ENCODE measurements at places on chromosomes 13 and 19.

GRCh38 chr13:99028890-99029289 is 51.0 kb upstream of the DOCK9 start:
- no peak for DNase-seq

GRCh38 chr13:27622102-27622820 is 569 bp downstream of the POLR1D start:
- DNase-seq = no peak

DNA sequence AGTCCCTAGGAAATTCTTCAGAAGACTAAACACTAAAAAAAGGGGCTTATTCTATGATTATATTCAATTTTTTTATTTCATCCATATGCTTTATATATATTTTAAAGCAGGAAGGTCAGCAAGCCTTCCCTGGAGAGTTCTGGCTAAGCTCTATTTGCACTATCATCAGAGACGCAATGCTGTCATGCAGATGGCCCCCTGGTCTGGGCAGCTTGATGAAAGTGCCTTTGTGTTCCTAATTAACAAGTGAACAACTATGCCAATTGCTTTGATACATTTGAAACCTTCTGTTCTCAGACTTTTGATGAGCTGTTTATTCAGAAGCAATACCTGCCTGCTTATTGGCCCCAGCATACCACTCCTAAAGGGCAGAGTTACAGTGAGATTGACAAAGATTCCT is 1344.6 kb downstream of the OLFM4 start:
- no peak for DNase-seq

GRCh38 chr13:80189889-80190597 is 150.9 kb downstream of the SPRY2 start:
- no peak for DNase-seq

DNA sequence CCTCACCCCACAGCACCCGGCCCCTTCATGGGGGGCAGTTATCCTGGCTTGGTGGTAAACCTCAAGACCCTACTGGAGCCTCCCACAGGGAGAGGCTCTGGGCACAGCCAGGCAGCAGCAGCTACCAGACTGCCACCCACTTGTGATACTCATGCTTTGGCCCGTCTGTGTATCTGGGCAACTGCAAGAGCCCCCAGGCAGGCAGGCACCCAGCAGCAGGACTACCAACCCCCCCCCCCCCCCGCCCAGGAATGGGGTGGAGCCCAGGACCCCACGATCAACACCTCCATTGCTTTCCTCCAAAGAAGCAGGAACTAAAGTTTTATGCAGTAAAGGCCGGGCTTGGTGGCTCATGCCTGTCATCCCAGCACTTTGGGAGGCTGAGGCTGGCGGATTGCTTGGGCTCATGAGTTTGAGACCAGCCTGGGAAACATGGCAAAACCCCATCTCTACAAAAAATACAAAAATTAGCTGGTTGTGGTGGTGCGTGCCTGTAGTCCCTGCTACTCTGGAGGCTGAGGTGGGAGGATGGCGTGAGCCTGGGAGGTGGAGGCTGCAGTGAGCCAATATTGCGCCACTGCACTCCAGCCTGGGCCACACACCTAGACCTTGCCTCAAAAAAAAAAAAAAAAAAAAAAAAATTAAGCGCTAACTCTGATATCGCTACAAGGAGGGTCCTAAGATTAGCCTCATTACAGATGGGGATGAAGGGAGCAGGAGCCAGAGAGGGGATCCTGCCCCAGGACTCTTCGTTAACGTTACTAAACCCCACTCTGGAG is 1.1 kb upstream of the LYL1 start:
- no peak for DNase-seq

- DNase-seq = no peak
Measured at GRCh38 chr13:108967371-108967770, 338.0 kb downstream of the MYO16 start.

DNA sequence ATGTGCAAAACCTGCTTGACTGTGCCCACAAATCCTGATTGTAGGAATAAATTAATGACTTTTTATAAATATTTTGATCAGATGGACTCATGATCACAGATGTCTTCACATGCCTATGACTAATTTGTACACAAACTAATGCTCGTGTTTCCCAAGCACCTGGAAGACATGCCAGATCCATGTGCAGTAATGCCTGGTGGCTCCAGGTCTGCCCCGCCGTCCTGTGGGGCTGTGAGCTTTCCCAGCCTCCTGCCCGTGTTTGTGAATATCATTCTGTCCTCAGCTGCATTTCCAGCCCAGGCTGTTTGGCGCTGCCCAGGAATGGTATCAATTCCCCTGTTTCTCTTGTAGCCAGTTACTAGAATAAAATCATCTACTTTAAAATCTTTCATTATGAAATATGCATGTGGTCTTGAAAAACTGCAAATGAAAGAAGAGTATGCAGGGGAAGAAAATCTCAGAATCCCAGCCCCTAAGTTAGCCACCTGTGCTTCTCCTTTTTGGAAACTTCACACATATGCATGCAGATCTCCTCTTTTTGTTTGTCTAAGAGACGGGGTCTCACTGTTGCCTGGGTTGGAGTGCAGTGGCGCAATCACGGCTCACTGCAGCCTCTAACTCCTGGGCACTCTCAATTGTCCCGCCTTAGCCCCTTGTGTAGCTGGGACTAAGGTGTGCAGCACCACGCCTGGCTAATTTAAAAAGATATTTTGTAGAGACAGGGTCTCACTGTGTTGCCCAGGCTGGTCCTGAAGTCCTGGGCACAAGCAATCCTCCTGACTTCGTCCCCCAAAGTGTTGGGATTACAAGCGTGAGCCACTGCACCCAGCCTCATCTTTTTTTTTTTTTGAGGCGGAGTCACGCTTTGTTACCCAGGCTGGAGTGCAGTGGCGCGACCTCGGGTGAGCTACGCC is 6.2 kb downstream of the RPL28 start:
- DNase-seq = no peak

- no peak for DNase-seq
Measured at GRCh38 chr19:14482172-14482941, 7.2 kb upstream of the PTGER1 start.

DNA sequence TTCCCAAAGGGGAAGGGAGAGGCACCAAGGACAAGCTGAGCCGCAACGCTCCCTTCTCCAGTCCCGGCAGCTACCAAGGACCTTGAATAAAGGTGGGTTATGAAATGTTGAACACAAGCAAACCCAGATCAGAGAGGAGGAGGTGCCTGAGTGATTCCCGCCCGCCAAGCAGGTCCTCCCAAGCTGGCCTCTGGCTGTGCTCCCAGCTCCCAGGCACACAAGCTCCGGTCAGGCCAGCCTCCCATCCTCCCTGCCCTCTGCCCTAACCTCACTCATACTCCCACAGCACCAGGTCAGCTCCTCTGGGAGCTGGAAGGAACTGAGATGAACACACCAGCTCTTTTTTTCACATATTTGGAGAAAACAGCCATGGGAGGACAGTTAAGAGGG is 3.7 kb downstream of the NAPA start:
- DNase-seq = no peak

- no peak for DNase-seq
Measured at GRCh38 chr19:29285878-29286277, 72.9 kb upstream of the UQCRFS1 start.

DNA sequence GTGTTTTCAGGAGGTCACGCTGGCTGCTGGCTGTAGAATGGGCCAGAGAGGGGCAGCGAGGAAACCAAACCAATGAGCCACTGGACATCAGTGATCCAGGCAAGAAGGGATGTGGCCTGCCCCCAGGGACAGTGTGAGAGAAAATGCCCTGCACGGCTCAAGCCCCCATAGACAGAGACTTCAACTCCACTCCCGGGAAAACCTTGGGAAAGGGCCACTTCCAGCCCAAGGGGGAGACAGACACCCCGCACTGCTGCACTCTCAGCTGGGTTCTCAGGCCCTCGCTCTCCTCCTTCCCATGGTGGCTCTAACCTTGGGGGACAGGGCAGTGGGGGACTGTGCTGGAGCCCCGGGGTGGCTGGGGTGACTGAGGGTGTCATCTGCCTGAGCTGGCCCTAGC is 172.0 kb downstream of the KATNAL1 start:
- DNase-seq = no peak

DNA sequence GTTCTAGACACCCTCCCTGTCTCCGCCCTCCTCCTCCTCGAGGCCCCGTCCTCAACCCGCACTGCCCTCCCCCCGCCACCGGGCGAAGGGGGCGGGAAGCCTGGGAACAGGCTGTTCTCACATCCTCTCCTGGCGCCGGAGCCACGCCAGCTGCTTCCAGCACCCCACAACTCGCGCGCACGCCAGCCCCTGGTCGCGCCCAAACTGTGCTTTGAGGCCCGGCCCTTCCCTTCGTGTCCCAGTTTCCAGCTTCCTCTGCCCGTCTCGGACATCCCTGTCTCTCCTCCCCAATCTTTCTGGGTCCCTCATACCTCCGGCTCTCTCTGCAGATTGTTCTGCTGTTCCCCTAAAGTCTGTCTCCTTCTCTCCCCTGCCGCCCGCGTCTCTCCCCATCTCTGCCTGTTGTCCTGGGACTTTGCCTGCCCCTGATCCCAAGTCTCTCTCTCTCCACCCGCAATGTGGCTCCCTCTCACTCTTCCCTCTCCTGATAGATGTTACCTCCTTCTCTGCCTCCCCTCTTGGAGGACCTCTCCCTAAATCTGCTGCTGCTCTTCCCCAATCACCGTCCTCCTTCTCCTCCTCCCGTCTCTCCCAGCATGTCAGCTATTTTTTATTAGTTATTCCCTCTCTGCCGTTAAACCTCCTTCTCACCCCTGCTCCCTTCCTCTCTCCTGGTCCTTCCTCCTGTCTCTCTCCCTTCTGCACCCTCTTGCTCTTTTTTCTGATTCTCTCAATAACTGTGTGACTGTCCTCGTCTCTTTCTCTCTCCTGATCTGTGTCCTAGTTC is 14.2 kb downstream of the DPF1 start:
- DNase-seq = peak; percentile 78

GRCh38 chr13:33797622-33798021 is 20.3 kb upstream of the RFC3 start:
- peak; percentile 23 for DNase-seq

DNA sequence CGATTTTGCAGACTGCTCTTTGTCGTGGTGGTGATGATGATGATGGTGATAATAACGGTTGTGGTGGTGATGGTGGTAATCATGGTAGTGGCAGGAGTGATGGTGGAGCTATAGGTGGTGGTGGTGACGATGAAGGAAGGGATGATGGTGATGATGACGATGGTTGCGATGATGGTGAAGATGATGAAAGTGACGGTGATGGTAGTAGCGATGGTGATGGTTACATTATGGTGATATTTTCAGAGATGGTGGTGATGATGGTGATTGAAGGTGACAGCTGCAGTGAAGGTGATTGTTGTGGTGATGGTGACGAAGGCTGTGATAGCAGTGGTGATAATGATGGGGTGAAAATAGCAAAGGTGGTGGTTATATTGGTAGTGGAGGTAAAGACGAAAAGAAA is 2.1 kb upstream of the ADGRE3 start:
- DNase-seq = no peak

GRCh38 chr13:28967029-28967915 is 147.1 kb downstream of the MTUS2 start:
- no peak for DNase-seq

- DNase-seq = no peak
Measured at GRCh38 chr13:40776232-40776631, 5.2 kb upstream of the MRPS31 start.

DNA sequence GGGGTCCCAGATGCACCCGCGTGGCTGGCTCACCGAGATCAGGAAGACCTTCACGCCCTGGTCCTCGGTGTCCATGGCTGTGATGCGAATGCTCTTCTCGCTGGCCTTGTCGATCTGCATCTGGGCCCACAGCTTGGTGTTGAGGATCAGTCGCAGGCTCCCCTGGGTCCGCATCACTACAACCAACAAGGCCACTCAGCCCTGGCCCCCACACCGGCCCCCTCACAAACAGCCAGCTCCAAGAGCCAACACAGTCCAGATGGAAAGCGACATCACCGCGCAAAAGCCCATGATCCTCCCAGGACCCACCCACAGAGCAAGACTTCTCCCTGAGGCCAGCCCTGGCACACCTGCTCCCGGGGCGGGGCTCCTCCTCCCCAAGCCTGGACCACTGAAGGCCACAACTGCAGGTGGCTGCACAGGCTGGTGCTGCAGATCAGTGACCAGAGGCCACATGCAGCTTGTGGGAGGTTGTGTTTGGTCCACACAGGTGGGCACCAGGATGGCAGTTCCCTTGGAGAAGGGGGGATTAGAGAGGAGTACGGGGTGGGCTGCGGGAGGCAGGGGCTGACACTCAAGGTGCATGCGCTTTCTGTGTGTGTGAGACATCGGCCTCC is 4.5 kb downstream of the CAPS start:
- DNase-seq = no peak

GRCh38 chr13:45728759-45729158 is 26.6 kb downstream of the CBY2 start:
- DNase-seq = no peak

DNA sequence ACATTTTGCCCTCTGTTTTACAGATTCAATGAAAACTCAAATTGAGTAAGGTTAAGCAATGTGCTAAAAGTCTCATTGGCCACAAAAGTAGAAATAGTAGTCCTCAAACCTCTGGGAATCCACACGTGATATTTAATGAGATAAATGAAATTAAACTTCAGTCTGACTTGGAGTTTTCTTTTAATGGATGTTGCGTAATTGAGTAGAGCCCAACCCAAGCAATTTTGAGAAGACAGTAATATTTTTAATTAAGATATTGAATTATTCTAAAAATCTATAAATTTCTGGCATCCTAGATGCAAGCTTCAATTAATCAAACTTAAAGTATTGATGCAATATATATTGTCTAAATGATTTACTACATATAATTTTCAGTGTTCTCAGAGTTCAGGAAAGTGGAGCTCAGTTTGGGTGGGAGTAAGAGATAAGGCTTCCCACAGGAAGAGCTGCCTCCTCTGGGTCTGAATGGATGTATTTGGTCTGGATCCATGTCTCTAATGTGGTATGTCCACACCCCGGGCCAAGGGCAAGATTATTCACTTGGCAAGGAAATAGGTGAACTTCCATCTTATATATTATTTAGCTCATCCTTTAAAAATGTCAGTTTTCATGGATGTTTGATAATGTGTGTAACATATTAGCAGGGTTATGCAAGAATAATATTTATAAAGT is 6.9 kb downstream of the MBNL2 start:
- peak; percentile 36 for DNase-seq

GRCh38 chr13:101486708-101487437 is 34.4 kb downstream of the ITGBL1 start:
- no peak for DNase-seq

GRCh38 chr13:99251921-99252320 is 6.3 kb downstream of the GPR18 start:
- no peak for DNase-seq

DNA sequence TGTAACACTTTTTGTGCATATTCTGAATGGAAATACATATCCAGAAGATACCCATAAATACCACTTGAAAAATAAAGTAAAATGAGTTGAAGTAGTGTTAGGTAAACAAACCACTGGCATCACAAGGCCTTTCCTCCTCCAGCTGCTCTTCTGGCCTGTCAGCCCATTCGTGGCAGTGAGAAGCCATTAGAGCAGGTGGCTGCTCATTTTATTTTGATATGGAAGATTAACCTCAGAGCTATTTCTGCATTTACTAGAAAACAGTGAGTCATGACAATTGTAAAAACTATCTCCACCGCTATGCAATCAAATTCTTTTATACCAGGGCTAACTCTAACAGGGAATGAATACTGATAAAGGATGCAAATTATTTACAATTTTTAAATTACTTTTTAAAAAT is 2898.1 kb downstream of the PCDH9 start:
- no peak for DNase-seq

GRCh38 chr13:78102121-78102677 is 183.6 kb upstream of the EDNRB start:
- DNase-seq = peak; percentile 72

GRCh38 chr13:59452189-59452890 is 711.4 kb downstream of the DIAPH3 start:
- DNase-seq = no peak

- no peak for DNase-seq
Measured at GRCh38 chr13:113948034-113948742, 25.7 kb downstream of the C13orf46 start.

Measured in muscle of back (tissue), 13 donors.